Right renal cortex interstitium (tissue), 3 donors: ENCODE measurements at places on chromosomes 5 and 9. TPM values are rescaled to one million over a fixed set of nuclear protein-coding genes. Genes with fewer than 3 reads are reported as not detected.

DNA sequence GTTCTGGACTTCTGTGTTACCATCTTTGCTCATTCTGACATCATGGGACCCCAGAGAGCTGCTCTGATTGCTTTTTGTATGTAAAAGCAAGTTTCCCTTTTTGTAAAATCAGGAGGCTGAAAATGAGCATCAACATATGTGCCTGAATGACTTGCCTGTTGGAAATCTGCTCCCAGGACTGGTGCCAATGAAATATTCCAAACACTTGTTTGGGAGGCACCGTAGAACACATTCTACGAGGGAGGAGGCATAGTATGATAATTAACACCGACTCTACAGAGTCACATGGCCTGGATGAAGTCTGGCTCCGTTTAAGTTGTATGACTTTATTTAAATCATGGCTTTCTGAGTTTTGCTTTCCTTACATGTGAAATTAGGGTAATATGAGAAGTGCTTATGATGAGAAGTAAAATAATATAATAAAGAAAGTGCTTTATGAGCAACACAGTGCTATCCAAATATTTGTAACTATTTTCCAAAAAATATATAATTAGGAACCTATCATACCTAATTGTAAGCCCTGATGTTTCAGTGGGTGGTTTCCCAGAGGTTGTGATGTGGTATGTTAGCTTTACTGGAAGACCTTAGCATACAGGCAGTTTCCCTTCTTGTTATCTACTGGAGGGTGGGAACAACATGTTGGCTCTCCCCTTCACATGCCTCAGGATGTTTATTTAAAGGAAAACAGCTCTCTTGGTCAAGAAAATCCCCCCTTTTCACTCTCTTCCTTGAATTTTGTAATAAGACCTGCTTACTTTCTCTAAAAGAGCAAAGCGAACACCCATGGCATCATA is 238.1 kb downstream of the FBXL7 start:
- no peak for DNase-seq

DNA sequence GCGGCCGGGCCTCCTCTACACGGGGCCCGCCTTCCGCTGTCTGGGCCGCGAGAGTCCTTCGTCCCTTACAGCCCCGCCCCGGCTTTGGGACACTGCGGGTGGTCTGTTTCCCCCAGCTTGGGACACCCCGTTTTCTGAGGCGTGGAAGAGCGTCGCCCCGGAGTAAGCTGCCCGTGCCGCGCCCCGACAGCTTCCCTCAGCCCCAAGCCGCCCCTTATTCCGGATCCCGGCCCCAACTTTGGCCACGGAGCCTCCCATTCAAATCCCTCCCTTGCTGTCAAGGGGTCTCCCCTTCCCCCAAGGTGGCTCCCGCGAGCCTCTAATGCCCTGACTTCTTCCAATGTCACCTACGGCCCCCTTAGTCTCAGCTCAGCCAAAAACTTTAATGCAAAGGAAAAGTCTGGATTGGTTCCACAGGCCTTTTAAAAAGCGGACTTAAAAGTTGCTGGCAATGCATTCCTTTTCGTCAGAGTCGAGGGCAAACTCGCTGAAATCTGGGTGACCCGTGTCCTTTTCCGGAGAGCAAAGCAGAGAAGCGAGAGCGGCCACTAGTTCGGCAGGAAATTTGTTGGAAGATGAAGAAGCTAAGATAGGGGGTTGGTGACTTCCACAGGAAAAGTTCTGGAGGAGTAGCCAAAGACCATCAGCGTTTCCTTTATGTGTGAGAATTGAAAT is 19.8 kb downstream of the EXOSC2 start:
- DNase-seq: no peak

DNA sequence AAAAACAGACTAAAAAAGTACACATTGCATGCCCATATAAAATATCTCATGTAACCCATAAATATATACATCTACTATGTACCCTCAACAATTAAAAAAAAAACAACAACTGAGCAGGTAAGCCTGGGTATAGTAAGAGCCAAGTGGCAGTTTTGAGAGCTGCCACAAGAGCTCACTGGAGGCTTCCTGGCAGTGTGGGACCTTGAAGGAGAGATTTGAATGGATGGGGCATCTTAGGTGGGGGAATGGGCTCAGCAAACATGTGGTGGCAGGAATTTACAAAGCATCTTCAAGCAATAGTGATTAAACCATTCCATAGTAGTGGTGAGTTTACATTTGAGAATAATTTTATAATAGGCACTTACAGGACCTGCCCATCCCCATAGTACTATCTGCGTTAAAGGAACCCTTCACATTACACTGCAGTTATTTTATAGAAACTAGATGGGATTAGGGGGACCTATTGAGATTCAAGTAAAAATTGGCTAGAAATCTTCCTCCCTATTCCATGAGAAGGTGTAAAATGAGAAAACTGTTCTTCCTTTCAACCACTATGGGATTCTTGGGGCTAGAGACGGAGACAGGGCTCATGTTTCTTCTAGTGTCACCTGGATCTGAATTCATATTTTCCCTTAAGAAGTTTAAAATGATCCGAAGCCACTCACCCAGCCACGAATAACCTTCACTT is 6.9 kb downstream of the MEGF10 start:
- no peak for DNase-seq

BTNL9 gene
- polyA plus RNA-seq: 5.4 TPM

DNA sequence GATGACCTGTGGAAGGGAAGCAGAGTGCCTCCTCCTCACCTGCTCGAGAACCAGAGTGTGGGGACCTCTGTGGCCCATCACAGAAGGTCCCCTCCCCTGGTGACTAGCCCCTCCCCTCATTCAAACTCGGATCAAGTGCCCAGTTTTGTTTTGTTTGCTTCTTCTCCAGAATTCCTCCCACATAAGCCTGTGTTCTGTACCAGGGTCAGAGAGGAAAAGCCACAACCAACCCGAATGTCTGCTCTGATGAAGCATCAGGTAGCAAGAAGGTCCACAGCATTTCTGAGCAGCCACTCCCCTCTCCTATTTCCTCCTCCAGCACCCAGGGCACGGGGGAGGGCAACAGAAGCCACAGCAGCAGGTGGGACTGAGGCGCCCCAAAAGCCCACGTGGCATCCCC is 58.2 kb downstream of the HSD17B3 start:
- no peak for DNase-seq

- no peak for DNase-seq
Observed at GRCh38 chr5:123091298-123092222, 2.5 kb downstream of the PRDM6 start.

DNA sequence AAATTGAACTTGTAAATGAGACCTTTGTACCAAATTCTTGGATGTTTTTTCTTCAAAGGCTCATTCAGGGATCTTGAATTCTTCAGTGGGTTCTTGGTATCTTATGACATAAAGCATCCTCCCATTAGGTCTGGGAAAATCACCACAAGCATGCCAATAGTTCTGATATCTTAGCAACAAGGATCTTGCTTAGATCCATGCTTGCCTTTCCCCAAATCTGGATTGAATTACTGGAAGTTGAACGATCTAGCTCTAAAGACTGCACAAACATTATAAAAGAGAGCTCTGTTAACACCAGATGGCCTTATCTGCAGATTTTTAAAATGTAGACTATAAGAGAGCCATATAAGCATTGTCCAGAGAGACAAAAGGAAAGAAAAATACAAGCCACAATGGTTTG is 266.3 kb downstream of the RAB3C start:
- DNase-seq: no peak

DNA sequence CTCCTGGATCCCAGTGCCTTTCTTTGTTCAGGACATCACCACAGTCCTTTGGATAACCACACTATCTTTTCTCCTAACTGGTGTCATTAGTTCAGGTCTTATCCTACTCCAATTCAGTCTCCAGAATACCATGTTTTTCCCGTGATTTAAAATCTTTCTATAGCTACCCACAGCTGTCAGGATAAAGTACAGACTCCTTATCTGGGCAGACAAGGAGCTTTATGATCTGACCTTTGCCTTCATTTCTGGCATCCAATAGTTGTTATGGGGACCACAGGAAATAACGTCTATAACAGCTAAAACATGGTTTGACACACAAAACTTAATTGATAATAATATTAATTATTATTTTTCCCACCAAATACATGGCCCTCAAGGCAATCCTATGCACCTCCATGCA is 125.6 kb downstream of the ARL15 start:
- no peak for DNase-seq

MIGA2 gene
- polyA plus RNA-seq: 15.6 TPM

DRD1 gene
- not detected for polyA plus RNA-seq

DNA sequence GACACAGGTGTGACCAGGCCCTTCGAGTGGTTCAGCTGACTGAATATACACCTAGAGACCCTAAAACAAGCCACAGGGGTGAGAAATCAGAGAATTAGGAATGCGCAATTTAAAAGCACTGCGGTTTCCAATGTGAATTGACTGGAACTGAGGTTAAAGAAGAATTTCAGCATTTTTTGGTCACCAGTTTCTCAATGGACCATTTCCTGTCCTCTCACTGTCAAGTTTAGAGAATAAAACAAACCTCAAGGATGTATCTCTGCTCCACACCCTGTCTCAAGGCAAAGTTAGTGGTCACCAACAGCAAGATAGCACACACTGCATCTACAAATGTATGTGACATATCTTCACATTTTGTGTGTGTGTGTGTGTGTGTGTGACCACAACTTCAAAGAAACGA is 143.8 kb upstream of the MAP3K1 start:
- DNase-seq: no peak

TAS2R1 gene
- not detected for polyA plus RNA-seq

NUP155 gene
- 26.5 TPM for polyA plus RNA-seq
